ENCODE measurements at places on chromosomes 2 and 18.
A peak's percentile ranks its signal among the peaks of the same experiment; 100 is the strongest.

- no peak for DNase-seq
These were observed 46.4 kb downstream of the HEATR5B start for GRCh38 chr2:37037771-37038170.

GRCh38 chr2:169702996-169703395 is 8.7 kb downstream of the PHOSPHO2 start:
- DNase-seq, result no peak

- DNase-seq, result no peak
These were observed 231.9 kb downstream of the RND3 start for GRCh38 chr2:150255528-150255927.

GRCh38 chr2:113407446-113408099 is 29.9 kb upstream of the ZNG1B start:
- DNase-seq, result peak; percentile 34

GRCh38 chr2:206150631-206151030 is 8.6 kb downstream of the NDUFS1 start:
- DNase-seq, result no peak

GRCh38 chr2:1766425-1766824 is 22.1 kb upstream of the PXDN start:
- no peak for DNase-seq

- no peak for DNase-seq
These were observed 740 bp downstream of the CHMP3 start for GRCh38 chr2:86562485-86562921.

DNA sequence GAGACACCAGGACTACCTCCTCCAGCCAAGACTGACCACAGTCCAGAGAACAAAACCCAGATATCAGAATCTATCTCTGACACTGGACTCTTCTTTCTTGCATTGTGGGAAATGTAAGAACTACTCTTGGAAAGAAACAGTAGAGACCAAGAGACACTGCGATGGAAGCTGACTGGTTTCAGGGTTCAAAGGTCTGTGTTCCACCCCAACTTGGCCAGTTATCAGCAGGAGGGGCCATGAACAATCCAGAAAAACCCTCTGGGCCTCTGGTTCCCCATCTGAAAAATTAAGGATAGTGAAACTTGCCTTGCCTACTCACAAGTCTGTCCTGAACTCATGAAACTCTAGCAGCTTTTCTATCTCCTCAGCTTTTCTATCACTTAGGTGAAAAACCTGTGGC is 166.5 kb downstream of the SUCLG1 start:
- DNase-seq, result no peak

- DNase-seq, result no peak
These were observed 1462.8 kb upstream of the LRRTM1 start for GRCh38 chr2:81767187-81767912.

DNA sequence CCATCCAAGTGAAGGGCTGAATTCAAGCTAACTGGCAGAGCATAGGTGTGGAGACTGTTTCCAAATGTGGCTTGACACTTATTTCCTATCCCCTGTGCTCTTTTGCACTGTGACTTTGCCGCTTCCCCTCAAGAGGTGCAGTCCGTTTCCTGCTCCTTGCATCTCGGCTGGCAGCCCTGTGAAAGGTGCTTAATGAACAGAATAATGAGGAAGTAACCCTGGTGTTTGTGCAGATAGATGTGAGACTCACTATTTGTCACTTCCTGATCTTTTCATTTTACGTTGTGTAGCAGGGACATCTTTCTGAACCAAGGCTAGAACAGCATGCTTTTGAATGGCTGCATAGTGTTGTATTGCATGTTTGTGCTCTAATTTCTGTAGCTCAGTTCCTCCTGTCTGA is 60.8 kb downstream of the CEP192 start:
- peak; percentile 33 for DNase-seq

DNA sequence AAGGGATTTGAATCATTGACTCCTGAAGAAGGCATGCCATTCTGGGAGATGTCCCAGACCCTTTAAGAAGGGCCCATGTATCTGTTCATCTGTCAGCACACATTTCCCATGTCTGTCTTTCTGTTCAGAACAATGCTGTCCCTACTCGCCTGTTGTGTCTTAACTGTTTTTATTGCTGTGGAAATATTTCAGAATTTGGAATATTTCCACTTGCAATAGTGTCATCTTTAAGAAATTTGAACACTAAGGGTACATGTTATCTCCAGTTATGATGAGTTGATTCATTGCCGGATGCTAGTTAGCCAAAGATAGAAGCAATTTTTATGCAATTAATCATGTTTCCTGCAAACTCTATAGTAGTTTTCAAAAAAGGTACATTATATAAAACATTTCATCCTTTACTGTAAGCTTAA is 36.9 kb upstream of the NT5C1B start:
- DNase-seq, result no peak

GRCh38 chr2:48790407-48791170 is 35.1 kb upstream of the LHCGR start:
- no peak for DNase-seq

- no peak for DNase-seq
These were observed 26.1 kb upstream of the C1D start for GRCh38 chr2:68088940-68089339.

- no peak for DNase-seq
These were observed 82.6 kb downstream of the ZNF532 start for GRCh38 chr18:58947136-58947732.
